Omental fat pad (tissue), 4 donors: ENCODE measurements at places on chromosomes 3 and 15.

GRCh38 chr15:70182858-70183695 is 85.4 kb upstream of the TLE3 start:
- DNase-seq = no peak

GRCh38 chr3:901953-902778 is 190.7 kb upstream of the CNTN6 start:
- DNase-seq = no peak

DNA sequence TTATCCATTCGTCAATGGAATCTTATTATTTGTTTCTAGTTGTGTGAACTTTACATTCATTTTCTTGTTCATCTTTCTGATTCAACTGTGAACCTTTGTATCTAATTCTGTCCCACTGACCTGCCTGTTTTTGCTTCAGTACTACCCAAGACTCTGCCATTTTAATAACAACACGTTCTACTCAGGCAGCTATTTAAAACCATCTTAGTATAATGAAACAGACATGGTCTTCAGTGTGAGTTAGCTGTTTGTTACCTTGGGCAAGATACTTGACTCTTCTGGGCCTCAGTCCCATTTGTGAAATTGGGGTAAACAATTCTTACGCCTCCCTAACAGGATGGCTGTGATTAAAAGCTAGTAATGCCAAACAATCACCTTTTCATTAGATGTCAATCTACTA is 1.6 kb downstream of the BTBD1 start:
- no peak for DNase-seq

GRCh38 chr15:59741274-59741906 is 52.3 kb upstream of the BNIP2 start:
- no peak for DNase-seq

DNA sequence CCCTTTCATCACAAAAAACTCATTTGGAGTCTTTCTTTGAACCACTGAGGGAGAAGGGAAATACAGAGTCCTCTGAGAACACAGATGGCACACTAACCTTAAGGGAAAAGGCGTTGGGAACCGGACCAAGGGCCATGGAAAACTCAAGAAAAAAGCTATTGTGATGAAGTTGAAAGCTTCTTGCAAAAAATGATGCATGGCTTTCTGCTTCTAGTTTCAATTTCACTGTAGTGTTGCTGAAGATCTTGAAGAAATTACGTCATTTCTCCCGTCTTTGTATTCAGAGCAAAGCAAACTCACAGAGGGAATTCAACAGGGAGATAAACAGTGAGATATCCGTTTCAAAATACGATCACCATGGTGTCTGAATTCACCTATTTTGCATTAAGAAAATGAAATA is 642.3 kb upstream of the ADAMTS9 start:
- no peak for DNase-seq

DNA sequence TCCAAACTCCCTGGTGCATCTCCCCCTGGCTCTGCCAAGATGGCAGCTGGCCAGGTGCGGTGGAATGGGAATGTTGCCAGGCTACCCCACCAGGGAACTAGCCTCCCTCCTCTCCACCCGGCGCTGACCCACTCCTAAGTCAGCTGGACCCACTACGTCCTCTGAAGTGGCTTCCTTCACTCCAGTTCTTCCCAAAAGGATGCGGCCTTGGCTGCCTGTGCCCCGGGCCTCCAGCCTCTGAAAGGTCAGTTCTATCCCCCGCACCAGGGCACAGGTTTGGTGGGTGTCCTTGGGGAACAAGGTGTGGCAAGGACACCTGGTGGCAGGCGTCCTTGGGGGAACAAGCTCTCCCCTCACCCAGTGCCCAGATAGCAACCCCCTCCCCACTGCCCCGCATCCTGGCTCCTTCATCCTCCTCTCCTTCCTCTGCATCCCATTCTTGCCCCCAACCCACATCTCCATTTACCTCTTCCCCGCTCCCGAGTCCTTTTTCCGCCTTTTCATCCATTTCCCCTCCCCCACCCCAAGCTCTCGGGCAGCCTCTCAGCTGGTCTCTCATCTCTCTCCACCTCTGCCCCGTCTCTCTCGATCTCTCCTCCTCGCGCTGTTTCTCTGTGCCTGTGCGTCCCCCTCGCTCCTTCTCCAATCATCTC is 54.0 kb downstream of the LHFPL4 start:
- DNase-seq = no peak

GRCh38 chr3:193620650-193621049 is 27.6 kb downstream of the OPA1 start:
- DNase-seq = no peak

DNA sequence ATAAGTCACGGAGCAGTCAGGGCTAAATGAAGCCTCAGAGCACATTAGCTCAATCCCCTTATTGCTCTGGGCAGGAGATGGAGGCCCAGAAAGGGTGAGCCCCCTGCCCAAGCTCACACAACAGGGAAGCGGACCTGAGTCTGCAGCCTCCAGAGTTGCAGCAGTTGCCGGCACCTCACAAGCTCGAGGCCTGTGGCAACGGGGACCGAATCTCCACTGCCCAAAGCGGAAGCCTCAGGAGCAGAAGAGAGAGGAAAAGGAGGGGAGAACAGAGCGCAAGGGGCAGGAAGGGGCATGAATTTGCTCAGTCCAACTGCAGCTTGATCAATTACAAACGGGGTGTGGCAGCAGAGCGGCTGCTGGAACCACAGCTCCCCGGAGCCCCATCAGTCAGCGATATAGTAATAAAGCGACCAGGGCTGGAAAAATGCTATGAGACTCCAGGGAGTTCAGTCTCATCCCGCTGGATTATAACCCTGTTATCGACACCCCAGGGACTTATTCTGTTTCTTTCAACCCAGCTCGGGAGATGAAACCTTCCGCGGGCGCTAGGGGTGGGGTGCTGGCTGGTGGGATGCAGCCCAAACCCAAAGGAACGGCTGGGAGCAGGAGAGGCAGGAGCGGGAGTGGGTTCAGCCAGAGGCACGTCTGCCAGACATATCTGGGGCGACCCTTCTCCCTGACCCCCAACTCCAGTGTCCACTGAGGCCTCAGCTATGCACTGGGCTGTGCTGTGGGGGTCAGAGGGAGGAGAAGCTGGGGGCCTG is 219.7 kb upstream of the LINGO1 start:
- DNase-seq = no peak

GRCh38 chr15:99744142-99744541 is 10.9 kb upstream of the LYSMD4 start:
- DNase-seq = no peak

DNA sequence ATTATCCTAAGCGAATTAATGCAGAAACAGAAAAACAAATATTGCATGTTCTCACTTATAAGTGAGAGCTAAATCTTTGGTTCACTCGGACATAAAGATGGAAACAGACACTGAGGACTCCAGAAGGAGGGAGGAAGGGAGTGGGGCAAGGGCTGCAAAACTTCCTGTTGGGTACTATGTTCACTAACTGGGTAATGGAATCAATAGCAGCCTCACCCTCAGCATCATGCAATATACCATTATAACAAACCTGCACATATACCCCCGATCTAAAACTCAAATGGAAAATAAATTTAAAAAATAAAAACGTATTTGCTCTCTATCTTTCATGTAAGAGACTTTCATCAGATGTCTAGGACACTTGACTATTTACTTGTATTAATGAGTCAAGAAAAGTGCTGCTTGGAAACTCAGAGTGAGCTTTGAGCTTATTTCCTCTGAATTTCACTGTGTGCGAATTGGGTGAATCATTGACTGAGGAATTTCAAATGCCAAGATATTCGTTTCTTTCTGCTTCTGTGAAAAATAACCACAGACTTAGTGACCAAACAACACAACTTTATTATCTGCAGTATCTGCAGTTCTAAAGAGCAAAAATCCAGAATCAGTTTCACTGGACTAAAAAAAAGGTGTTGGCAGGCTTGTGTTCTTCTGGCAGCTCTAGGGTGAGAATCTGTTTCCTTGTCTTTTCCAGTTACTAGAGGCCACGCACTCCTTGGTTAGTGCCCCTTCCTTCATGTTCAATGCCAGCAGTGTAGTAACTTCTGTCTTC is 18.4 kb downstream of the TM4SF18 start:
- no peak for DNase-seq

- no peak for DNase-seq
Observed at GRCh38 chr3:15512166-15512565, 9.3 kb downstream of the COLQ start.

DNA sequence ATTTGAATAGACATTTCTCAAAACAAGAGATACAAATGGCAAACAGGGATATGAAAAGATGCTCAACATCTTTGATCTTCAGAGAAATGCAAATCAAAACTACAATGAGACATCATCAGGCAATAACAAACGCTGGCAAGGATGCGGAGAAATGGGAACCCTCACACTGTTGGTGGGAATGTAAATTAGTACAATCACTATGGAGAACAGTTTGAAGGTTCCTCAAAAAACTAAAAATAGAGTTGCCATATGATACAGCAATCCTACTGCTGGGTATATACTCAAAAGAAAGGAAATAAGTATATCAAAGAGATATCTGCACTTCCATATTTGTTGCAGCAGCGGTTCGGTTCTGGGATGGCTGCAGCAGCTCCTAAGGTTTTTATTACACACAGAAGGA is 16.8 kb upstream of the LARS2 start:
- DNase-seq = no peak

DNA sequence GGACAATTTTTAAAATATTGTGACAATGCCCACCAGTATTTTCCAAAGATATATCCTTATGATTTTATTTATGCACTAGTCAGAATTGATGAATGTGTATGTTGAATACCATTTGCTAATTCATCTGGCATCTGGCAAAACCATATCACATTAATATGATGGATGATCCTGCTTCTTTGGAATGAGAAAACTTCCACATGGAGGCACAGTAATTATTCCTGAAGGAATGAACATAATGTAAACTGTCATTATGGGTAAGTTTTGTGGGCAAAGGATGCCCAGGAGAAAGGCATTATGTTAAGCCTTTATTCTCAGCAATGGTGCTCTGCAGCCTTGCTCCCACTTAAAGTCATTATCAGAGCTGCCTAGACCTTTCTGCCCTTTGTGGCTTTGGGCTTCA is 113.0 kb upstream of the MME start:
- no peak for DNase-seq

DNA sequence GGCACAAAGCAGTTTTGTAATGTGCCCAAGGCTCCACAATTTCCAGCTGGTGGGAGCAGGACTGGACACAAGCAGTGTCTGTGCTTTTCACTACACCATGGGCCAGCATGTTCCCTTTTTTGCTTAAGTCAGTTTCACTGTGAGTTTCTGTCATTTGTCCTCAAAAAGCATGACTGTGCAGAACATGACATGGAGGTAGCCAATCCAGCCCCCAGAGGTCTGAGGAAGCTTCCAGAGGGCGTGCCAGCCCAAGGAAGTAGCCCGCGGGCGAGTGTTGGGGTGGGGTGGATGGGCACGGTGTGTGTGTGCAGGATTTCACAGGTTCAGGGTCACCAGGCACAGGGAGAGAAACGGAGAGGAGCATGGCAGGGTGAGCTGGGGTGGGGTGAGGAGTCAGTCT is 8.0 kb upstream of the EEFSEC start:
- DNase-seq = no peak

GRCh38 chr15:96600350-96600749 is 269.9 kb downstream of the NR2F2 start:
- no peak for DNase-seq

DNA sequence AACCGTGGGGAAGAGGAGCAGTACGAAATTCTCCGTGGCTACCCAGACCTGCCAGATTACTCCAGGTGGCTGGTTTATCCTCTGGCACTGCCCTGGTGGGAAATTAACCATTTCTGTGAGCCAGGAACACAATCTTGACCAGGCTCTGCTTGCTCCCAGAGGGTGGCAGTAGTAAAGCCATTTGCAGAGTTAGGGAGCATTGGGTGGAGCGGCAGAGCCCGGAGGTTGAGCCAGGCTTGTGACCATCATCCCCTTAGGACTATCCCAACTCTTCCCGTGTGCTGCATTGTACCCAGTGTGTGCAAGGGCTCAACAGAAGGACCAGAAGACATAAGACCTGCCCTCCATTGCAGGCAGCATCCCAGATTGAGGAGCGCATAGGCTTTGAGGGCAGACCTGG is 5.3 kb downstream of the KNG1 start:
- DNase-seq = no peak

- no peak for DNase-seq
Observed at GRCh38 chr15:44489464-44489863, 47.5 kb upstream of the EIF3J start.

DNA sequence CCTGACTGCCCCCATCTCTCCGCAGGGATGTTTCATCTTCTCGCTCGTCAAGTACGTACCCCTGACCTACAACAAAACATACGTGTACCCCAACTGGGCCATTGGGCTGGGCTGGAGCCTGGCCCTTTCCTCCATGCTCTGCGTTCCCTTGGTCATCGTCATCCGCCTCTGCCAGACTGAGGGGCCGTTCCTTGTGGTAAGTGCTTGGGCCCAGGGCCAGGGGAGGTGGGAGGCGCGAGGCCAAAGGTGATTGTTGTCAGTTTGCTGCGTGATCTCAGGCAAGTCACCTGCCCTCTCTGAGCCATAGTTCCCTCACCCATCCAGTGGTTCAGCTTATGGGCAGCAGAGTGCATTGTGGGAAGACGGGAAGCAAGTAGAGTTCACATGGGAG is 58.5 kb downstream of the GRIP2 start:
- DNase-seq = no peak

GRCh38 chr15:100842756-100843730 is 36.6 kb upstream of the ALDH1A3 start:
- DNase-seq = no peak

DNA sequence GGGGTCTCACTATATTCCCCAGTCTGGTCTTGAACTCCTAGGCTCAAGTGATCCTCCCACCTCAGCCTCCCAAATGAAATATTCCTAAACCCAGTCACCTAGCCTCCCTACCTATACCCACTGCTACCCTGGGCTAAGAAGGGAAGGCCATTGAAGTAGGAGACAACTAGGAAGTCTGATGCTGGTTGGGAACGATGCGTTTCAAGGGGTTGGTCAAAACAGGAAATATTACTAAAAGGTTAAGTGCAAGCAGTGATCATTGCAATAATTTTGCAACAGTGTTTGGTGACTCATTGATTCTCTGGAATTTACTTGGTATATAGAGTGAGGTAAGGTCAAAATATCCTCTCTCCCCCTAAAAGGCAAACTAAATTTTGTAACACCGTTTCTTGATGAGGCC is 4.6 kb upstream of the UQCRC1 start:
- DNase-seq = no peak

DNA sequence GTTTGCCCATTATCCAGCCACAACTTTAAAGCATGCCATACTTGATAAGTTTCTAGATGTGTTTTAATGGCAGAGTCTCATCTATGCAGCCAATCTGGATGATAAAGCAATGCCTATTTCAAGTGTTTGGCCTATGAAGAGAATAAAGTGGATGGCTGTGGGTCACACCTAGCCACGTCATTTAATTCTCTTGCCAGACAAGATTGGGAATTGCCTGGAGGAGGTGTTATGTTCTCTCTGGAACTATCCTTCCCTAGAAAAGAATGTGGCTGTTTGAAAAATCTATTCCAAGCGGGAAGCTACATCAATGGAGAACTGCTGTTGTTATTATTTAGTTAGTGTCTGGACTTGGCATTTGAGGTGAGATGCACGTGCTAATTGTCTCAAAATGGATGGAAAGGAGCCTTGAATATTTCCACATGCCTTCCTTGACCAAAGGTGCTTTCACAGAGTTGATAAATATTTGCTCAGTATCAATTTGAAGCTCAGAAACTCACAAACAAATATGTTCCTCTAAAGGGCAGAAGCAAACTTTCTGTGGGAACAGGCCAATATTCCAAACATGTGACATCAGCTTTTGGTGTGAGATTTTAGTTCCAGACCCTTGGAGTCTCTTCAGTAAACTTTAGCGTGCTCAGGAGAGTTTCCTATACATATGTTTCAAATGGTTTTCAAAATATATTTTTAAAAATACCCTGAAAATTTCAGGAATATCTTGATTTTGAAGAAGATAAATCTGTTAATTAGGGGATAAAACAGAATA is 510.6 kb upstream of the SGO1 start:
- no peak for DNase-seq
